ENCODE measurements at places on chromosomes 4 and X.
A peak's percentile ranks its signal among the peaks of the same experiment; 100 is the strongest.

DNA sequence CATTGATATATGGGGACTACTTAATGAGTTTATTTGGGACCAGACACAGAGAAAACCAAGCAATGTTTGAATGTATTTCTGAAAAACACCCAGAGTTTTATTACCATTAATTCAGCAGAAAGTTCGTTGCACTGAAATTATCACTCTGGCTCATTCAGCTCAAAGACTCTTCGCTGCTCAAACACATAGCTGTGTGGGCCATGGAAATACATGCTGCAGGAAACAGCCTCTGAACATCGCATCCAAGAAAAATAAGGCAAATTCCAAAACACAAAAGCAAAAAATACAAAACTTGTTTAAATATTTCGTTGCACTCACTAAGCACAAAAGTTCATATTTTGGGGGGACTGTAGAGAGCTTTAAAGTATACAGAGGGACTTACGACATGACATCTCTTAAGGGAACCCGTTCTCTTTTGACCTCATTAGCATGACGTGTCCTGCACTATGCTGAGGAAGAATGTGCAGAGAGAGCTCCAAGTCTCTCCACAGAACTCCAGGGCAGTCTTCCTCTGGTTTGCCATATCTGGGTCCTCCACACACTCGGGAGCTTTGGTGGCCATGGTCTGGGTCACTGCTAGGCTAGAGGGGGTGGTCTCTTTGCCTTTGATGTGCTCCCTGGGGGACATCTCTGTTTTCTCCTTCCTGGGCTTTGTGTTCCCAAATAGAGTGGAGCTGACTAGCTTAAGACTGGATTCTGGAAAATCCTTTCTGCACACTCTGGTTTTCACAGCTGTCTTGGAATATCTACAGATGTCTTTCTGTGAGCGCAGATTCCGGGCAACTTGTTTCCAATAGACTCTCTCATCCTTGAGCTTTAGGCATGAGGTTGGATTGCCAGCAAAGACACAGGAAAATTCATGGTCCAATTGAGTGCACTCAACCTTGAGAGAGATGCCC, 2.8 kb downstream of the FGFBP1 start:
- no peak for DNase-seq

GRCh38 chrX:102708900-102709299, 3.3 kb upstream of the GPRASP2 start:
- DNase-seq = no peak

- DNase-seq = no peak
Observed at GRCh38 chr4:140704392-140704960, 51.7 kb downstream of the TBC1D9 start.

GRCh38 chr4:3845744-3846429, 79.7 kb downstream of the ADRA2C start:
- DNase-seq = no peak

GRCh38 chrX:5870238-5870637, 358.4 kb downstream of the NLGN4X start:
- DNase-seq = no peak

GRCh38 chr4:74031576-74031975, 6.9 kb downstream of the CXCL3 start:
- no peak for DNase-seq

GRCh38 chrX:132983496-132983895, 25.1 kb upstream of the HS6ST2 start:
- no peak for DNase-seq

DNA sequence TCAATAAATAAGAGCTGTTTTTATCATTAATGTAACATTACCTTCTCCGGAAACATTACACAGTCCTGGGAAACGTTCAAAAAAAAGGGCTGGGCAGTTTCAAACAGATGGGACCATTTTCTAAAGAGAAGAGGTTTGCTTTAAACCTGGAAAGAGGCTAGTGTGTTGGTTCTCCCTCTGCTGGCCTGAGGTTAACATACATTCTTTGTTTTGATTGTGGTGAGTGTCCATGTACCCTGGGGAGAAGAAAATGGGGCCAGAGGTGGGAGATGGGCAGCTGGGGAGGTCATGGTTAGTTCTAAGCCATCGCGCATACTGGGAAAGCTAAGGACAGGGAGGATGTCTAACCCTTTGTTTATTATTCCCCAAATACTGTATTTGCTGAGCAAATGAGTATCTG, 194.7 kb downstream of the CPEB2 start:
- no peak for DNase-seq

DNA sequence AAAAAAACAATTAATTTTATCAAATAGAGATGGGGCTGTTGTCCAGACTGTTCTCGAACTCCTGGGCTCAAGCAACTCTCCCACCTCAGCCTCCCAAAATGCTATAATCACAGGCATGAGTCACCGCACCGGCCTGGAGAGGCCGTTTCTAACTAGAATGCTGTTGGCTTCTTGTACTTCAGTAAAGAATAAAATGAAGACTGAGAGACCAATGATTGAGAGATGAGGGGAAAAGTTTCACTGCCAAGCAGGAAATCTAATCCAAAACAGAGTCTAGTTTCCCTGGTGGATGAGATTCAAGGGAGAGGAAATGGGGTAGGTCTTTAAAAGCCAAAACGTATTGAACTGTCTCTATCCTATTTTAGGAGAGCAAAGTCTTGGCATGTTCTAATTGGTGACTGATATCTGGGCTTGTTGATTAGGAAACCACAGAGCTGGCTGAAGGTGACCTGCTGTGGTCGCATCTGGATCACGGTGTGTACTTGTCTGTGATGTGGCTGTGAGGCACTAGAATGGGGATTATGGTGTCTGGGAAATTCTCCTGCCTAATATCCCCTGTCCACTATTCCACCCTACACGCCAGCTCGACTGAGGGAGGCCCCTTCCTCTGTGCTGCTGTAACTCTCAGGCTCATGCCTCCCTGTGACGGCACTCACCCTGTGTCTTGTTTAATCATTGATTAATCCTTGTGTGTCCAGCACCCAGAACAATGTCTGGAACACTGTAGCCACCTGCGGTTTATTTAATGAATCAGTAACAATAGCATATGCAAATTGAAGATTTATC, 15.0 kb upstream of the TRIM2 start:
- DNase-seq = no peak

DNA sequence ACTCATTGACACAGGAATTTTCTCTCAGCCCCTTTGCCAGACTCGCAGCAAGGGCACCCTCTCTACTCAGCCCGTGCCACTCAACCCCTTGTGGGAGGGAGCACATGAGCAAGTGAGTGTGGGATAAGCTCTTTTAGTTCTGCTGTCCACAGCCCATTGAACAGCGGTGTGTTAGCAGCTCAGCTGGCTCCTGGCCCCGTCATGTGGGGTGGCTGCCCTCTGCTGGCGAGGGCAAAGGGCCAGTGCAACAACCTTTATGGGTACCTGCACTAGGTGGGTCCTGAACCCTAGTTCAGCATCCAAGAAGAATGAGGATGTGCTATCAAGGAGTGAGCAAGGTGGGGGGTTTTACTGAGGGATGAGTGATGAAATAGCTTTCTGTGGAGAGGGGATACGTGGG, 85.0 kb upstream of the ZNF81 start:
- DNase-seq = peak; percentile 7

DNA sequence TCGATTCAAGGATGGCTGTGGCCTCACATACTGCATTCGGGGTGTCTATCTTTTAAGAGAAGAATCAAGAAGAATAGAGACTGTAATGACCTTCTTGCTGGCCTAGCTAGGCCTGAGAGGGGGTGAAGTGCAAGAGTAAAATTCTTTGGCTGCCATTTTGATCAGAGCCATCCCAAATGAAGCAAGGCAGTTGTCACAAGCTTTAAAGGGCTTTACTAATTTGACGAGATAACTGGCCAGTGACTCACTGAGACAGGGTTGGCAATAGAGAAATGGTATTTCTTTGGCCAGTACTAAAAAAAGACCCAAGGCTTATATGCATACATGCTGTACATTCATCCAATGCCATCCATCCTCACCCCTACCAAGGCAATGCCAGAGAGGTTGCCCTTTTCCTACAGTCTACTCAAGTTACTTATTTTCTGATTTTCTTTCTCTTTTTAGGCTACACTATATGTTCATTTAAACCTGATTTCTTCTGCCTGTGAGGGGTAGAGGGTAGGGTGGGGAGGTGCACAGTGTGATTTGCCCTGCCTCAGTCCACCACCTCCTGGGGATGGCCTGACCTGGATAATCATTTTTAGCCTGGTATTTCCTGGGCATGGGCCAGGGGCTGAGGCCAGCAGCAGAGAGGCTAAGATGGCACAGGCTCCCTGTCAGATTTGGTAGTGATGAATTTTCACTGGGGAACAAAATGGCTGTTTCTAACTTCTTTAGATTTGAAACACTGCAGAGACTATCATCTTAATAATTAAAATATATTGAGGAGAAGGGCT, 32.2 kb downstream of the ATG4A start:
- no peak for DNase-seq

- no peak for DNase-seq
Observed at GRCh38 chr4:95186666-95187065, 362.1 kb downstream of the UNC5C start.

DNA sequence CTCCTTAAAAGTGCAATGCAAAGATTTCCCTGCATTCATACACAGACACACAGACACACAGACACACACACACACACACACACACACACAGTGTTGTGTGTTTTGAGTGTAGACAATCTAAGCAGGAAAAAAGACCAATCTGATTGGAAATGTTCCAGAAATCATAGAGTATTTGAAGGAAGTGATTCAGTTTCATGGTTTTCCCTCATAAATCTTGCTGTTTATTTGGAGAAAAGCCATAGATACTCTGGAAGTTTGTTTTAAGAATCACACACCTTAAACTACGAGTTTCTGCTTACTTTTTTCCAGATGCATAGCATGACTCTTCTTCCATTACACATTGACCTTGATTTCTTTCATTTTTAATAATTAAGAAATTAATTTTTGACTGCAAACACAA, 298.5 kb upstream of the BMP3 start:
- no peak for DNase-seq

DNA sequence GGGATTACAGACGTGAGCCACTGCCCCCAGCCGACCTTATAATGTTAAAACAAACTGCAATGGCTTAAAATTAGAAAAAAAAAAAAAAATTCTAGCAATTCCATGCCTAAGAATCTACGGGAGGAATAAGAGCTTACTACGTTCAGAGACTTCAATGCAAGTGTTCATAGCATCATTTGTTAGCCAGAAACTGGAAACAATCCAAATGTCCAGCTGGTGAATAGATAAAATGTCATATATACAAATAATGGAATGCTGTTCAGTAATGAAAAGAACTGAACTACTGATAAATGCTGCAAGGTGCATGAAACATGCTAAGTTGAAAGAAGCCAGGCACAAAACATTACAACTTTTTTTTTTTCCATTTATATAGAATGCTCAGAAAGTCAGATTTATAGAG, 5.3 kb downstream of the EXOSC9 start:
- DNase-seq = no peak

DNA sequence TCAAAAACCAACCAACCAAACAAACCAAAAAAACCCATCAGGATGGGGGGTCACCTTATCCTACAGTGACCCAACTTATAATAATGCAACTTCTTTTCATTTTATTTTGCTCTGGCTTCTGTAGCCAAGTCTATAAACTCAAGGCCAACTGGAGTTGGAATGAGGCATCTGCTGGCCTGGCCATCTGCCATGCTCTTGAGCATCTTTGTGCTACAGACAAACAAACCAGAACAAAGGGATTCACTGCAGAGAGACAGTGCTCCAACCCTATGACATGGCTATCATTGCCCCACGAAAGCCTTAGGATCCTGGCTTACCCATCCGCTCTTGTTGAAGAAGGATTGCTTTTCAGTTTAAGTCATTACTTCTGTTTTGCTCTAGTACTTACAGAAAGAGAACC, 49.2 kb upstream of the SCRG1 start:
- no peak for DNase-seq

DNA sequence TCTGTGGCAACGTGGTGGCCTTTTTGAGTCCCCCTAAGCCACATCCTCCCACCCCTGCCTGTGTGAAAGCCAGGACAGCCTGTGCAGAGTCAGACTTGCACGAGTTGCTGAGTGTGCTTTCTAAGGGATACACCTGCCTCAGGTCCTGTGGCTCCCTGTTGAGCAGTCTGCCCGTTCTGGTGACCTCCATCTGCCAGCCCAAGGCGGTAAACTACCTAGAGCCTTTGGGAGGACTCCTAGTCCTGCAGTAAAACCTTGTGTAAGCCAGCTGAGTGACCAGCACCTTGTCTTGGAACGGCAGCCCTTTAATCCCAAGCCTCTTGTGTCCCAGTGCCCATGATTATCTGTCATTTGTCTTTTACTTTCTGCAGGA, 69.3 kb downstream of the NBDY start:
- no peak for DNase-seq

DNA sequence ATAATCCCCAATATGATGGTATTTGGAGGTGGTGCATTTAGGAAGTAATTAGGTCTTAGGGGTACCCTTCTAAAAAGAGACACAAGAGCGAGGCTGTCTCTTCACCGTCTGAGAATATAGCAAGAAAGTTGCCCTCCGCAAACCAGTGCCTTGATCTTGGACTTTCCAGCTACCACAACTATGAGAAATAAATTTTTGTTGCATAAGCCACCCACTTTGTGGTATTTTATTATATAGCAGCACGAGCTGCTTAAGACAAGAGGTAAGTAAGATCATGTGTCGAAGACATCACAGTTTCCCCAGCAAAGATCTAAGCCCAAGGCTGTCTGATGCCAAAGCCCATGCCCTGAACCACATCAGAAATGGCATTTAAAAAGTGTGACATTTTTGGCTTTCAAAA, 9.6 kb upstream of the EXOSC9 start:
- no peak for DNase-seq

DNA sequence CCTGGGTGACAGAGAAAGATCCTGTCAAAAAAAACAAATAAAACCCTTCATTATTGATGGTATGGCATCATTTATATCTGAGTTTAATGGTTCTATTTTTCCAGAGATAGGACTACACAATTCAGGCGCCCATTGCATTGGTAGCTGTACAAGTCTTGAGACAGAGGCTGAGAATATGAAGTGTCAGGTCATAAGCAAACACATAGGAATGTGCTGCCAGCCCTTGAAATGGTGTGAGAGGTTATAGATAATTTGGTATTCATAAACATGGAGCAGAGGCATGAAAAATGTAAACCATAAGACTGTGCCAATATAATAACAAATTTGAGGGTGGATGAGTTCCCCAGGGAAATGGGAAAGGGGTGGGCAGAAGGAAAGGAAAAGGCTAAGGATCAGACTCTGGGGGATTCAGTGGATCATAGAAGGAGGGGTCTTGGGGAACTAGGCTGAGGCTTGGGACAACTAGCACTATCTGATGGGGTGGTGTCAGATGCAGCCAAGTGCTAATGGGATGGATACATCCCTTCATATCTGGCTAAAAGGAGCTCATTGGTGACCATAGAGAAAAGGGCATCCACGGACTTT, 50.8 kb downstream of the MAOA start:
- DNase-seq = no peak

DNA sequence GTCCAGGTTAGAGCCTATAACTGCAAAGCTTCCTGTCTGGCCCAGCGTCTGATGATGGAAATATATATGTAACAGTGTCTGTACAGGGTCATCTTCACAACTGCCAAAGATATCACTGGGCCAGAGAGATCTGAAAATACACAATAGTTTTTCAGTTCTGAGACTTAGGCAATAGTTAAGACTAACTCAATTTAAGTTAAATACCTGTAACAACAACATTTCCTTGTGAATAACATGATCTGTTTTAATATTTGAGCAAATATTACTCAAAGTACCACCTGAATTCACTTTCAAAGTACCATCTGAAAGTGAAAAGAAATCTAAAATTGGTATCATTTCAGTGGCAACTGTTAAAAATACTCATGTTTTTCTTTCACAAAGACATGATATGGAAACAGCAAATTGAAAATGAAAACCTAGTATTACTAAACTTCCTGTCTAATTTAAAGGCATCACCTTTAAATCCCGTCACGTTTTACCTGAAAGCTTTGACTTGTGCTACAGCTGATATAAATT, 9.6 kb downstream of the ZAR1 start:
- no peak for DNase-seq
